ENCODE measurements at places on chromosomes 11 and 22. TPM values are rescaled to one million over a fixed set of nuclear protein-coding genes. Genes with fewer than 3 reads are reported as not detected.

DNA sequence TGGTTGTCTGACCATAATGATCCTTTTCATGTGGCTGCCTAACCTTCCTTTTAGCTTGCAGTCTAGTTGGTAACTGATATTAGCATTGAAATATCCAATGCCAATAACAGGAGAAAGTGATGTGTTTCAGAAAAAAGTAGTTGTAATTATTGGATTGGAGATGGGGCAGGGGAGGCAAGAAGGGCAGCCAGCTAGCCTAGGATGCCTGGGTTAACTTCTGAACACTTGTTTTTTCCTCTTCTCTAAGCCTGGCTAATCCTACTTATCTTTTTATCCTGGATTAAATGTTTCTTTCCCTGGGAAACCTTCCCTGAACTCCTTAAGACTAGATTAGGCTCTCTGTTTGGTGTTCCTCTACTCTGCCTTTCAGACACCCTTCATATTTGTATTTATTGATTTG, 380.2 kb downstream of the TMEM135 start:
- H3K4me3 ChIP-seq = no peak overlapping the region
- no peak overlapping the region for H3K27ac ChIP-seq
- no peaks in the 10 kb centered on the region for H3K4me1 ChIP-seq

- peaks cover 8% of the 10 kb centered on the region for H3K4me1 ChIP-seq
- no peak overlapping the region for H3K4me3 ChIP-seq
- peaks cover 22% of the 10 kb centered on the region for H3K27me3 ChIP-seq
Measured at GRCh38 chr11:115964091-115964490, 459.9 kb upstream of the CADM1 start.

GRCh38 chr11:36492724-36493304, 17.3 kb downstream of the TRAF6 start:
- no peaks in the 10 kb centered on the region for H3K27me3 ChIP-seq
- H3K27ac ChIP-seq = no peak overlapping the region
- H3K4me3 ChIP-seq = no peak overlapping the region
- H3K36me3 ChIP-seq = peaks cover 47% of the 10 kb centered on the region
- H3K4me1 ChIP-seq = peaks cover 8% of the 10 kb centered on the region

- H3K27me3 ChIP-seq = no peaks in the 10 kb centered on the region
- H3K27ac ChIP-seq = no peak overlapping the region
- H3K4me1 ChIP-seq = no peaks in the 10 kb centered on the region
Measured at GRCh38 chr11:108904480-108904879, 239.6 kb downstream of the DDX10 start.

- no peak overlapping the region for H3K4me3 ChIP-seq
- H3K27me3 ChIP-seq = no peaks in the 10 kb centered on the region
- no peaks in the 10 kb centered on the region for H3K36me3 ChIP-seq
- H3K4me1 ChIP-seq = no peaks in the 10 kb centered on the region
- H3K27ac ChIP-seq = no peak overlapping the region
Measured at GRCh38 chr11:79578116-79578515, 137.3 kb upstream of the TENM4 start.

Gene CARD10
- total RNA-seq = 6.2 TPM

Measured in esophagus muscularis mucosa (tissue), 4 donors.